Glutamatergic neuron (in vitro differentiated cells): ENCODE measurements at places on chromosomes 16 and 17. TPM values are rescaled to one million over a fixed set of nuclear protein-coding genes. Genes with fewer than 3 reads are reported as not detected.

Gene CDRT15L2
- total RNA-seq: not detected

Gene CALB2
- total RNA-seq: 0.39 TPM

Gene ITGAD
- total RNA-seq: not detected

DNA sequence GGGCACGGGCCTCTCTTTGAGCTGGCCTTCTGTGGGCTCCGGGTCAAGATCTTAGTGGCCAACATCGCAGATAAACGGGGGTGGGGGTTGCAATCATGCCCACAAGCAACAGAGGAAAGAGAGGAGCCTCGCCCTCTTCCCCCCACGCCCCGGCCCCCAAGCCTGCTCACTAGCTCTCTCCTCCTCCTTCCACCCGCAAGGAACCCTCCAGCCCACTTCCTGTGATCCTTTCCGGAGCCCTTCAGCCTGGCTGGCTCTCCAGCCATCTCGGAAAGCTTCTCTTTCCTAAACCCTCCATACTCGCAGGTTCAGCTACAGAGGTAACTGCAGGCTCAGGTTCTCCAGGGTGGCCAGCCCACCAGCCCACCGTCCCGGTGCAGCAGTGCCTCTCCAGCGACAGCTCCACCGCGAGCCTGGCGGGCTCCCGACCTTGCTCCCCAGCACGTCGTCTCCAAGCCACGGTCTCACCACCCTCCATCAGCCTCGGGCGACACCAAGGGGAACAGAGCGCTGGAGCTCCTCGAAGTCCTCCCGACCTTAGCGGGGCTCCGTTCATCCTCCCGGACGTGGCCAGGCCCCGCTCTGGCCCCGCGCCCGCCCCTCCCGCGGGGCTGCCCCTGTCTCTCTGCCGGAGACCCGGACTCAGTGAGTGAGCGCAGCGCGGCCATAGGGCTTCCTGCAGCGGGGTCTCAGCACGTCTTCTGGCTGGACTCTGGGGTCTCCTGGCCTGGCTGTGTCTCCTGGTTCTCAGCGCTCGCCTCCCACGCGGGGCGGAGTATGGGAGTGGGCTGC lies 12.9 kb upstream of the ODF4 start:
- H3K4me1 ChIP-seq: peaks cover 2% of the 10 kb centered on the region
- H3K27ac ChIP-seq: no peak overlapping the region
- H3K36me3 ChIP-seq: peaks cover 3% of the 10 kb centered on the region
- DNase-seq: peak; percentile 57
- peaks cover 3% of the 10 kb centered on the region for H3K27me3 ChIP-seq

- no peak overlapping the region for H3K27ac ChIP-seq
- H3K27me3 ChIP-seq: peaks cover 4% of the 10 kb centered on the region
- peaks cover 22% of the 10 kb centered on the region for H3K4me1 ChIP-seq
Observed at GRCh38 chr17:74437702-74438101, 5.8 kb downstream of the GPRC5C start.

Gene MRPL27
- 77.2 TPM for total RNA-seq

GRCh38 chr16:85850344-85850880 lies 48.5 kb upstream of the IRF8 start:
- no peak for DNase-seq
- H3K4me3 ChIP-seq: no peak overlapping the region
- no peaks in the 10 kb centered on the region for H3K36me3 ChIP-seq
- peaks cover 2% of the 10 kb centered on the region for H3K4me1 ChIP-seq
- H3K27me3 ChIP-seq: peaks cover 2% of the 10 kb centered on the region

- H3K4me1 ChIP-seq: no peaks in the 10 kb centered on the region
- DNase-seq: no peak
- H3K4me3 ChIP-seq: no peak overlapping the region
- no peaks in the 10 kb centered on the region for H3K36me3 ChIP-seq
- H3K27me3 ChIP-seq: no peaks in the 10 kb centered on the region
Observed at GRCh38 chr17:66312912-66313311, 10.5 kb downstream of the PRKCA start.

Gene SOCS7
- total RNA-seq: 33.3 TPM

Gene C16orf96
- total RNA-seq: 0.83 TPM

- H3K27ac ChIP-seq: no peak overlapping the region
- DNase-seq: no peak
- peaks cover 7% of the 10 kb centered on the region for H3K27me3 ChIP-seq
Observed at GRCh38 chr17:17406225-17406624, 70.6 kb upstream of the MED9 start.

GRCh38 chr17:29870836-29871465 lies 59.1 kb downstream of the SSH2 start:
- peak overlapping the region; percentile 21 for H3K4me3 ChIP-seq
- no peaks in the 10 kb centered on the region for H3K27me3 ChIP-seq
- peak overlapping the region; percentile 35 for H3K27ac ChIP-seq
- no peak for DNase-seq

DNA sequence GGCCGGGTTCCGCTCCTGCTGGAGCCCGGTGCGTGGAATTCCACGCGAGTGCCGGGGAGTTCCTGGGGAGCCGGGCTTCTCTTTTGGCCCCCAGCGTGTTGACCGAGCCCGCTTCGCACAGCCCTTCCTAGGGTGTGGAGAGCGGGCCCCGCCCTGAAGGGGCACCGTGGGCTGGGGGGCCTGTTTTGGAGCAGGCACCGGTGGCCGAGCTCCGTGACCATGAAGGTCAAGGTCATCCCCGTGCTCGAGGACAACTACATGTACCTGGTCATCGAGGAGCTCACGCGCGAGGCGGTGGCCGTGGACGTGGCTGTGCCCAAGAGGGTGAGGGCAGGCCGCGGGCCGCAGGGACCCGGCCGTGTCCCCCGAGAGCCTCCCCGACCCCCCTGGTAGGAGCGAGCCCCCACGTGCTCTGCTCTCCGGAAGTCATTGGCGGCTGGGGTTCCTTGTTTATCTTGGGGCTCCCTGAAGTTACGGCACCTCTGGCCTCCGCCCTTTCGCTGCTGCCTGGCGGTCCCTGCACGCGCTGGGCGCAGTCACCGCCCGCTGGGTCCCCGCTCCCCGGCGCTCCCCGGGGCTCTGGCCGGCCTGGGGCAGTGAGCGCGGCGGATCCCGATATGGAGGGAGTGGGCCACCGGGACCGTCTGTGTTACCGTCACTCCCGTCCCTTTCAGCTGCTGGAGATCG lies 528 bp downstream of the HAGHL start:
- H3K27ac ChIP-seq: no peak overlapping the region
- no peaks in the 10 kb centered on the region for H3K36me3 ChIP-seq
- no peaks in the 10 kb centered on the region for H3K4me1 ChIP-seq

DNA sequence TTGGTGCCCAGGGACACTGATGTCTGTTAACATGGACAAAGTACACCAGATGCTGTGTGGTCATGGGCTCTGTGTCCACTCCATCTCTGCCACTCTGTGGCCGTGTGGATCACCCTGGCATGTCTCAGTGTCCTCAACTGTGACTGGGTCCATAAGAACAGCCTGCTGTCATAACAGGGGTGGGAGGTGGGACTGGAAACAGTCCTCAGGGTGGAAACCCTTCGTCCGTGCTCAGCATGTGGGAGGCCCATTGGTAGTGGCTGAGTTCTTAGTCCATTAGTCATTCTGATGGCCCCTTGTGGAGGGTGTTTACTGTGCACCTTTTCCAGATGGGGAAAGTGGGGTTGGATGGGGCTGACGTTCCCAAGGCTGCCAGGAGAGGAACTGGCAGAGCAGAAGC lies 12.8 kb downstream of the FLYWCH2 start:
- no peak overlapping the region for H3K4me3 ChIP-seq
- no peak overlapping the region for H3K27ac ChIP-seq
- no peak for DNase-seq
- H3K27me3 ChIP-seq: no peaks in the 10 kb centered on the region

DNA sequence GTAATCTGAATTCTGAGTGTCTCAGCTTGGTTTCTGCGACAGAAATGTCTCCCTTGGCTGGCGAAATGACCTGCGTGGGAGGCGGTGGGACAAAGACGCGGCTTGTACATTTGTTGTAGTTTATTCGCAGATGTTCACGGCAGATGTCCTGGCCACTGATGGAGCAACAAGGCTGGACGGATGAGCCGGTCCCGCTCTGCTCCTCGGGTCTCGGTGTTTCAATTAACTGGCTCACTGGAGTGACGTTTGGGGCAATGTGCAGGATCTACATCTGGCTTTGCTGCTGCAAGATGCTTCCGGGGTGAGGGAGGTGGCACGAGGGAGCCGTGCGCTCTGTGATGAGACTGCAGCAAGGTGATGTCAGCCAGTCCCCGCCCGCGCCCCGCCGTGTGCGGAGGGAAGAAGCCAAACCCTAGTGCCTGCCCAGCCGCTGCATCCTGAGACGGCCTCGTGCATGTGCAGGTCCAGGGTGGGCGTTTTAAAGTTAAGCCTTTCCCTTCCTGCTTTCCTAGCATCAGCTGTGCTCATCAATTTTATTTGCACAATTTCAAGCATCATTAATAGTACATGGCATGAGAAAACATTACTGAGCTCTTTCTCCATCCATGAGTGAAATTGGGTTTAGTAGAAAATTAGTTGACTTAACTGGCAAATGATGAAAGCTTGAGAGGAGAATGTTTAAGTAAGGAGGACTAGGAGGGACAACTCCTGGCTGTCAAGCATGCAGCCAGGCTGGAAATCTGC lies 44.4 kb downstream of the MGAT5B start:
- peaks cover 24% of the 10 kb centered on the region for H3K4me1 ChIP-seq
- H3K27ac ChIP-seq: no peak overlapping the region
- H3K4me3 ChIP-seq: peak overlapping the region; percentile 13
- DNase-seq: no peak

- no peak overlapping the region for H3K27ac ChIP-seq
- peaks cover 4% of the 10 kb centered on the region for H3K36me3 ChIP-seq
- DNase-seq: no peak
- H3K4me3 ChIP-seq: no peak overlapping the region
- H3K27me3 ChIP-seq: peaks cover 5% of the 10 kb centered on the region
Observed at GRCh38 chr17:66675991-66676371, 158.9 kb upstream of the CACNG5 start.

Gene TLCD3A
- total RNA-seq: 9.4 TPM

- H3K27me3 ChIP-seq: no peaks in the 10 kb centered on the region
- no peaks in the 10 kb centered on the region for H3K36me3 ChIP-seq
- H3K4me1 ChIP-seq: no peaks in the 10 kb centered on the region
- no peak overlapping the region for H3K27ac ChIP-seq
- DNase-seq: no peak
Observed at GRCh38 chr16:59053911-59054310, 319.8 kb upstream of the GOT2 start.

- H3K4me3 ChIP-seq: no peak overlapping the region
- peak; percentile 14 for DNase-seq
- no peaks in the 10 kb centered on the region for H3K4me1 ChIP-seq
- no peaks in the 10 kb centered on the region for H3K36me3 ChIP-seq
- no peaks in the 10 kb centered on the region for H3K27me3 ChIP-seq
Observed at GRCh38 chr17:65794572-65794971, 233.1 kb upstream of the AXIN2 start.

DNA sequence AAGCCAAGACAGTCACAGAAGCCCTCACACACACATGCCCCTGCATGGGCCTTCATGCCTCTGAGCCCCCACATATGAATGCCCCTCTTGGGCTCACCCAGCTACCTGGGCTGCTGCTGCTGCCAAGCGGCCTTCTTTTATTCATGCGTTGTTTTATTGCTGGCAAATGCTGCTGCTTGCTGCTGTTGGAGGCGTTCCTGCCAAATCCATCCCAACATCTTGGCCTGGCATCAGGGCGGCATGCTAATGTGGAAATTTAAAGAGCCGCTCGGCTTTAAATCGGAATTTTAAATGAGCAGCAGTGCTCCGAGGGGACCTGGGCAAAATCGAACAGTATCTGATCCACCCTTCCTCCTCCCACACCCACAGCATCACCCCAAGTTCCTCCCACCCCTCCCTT lies 39.0 kb downstream of the NEUROD2 start:
- H3K4me1 ChIP-seq: peaks cover 3% of the 10 kb centered on the region
- peaks cover 8% of the 10 kb centered on the region for H3K27me3 ChIP-seq
- H3K27ac ChIP-seq: no peak overlapping the region
- peaks cover 21% of the 10 kb centered on the region for H3K36me3 ChIP-seq
- no peak overlapping the region for H3K4me3 ChIP-seq

DNA sequence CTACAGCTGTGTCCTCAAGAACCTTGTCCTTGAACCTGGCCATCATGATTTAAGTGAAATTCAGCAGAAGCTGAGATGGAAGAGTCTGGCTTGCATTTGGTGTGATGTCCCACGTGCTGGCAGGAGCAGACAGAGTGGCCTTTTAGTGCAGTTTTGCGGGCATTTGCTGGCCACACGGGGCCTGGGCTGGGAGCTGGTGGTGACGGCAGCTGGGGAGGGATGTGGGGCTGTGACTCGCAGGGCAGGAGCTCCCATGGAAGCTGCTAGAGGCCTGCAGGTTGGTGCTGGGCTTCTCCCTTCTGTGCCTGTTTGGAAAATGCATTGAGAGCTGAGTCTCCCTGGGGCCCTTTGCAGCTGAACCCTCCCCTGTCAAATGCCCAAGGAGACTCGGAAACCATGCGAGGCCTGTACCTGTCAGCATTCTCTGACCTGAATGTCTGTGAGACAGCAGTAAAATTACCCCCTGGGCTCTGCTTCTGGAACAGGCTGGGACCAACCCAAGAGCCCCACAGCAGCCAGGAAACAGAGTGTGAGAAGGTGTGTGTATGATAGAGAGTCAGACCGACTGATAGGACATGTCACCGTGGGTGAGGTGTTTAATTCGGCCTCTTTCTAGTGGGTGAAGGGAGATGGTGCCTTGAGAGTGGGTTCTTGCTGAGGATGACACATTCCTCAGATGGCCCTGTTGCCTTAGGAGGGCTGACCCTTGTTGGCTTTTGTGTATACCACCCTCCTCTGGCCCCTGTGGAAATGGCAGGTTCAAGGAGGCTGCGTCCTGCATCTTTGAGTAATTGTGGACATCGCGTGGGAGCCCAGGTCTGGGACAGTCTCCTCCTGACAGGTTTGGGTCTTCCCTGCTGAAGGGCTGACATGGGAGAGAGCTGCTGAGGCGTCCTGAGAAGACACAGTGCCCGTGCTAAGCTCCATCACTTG lies 145.5 kb downstream of the MSI2 start:
- peak overlapping the region; percentile 16 for H3K4me3 ChIP-seq
- H3K27ac ChIP-seq: peak overlapping the region; percentile 20
- no peaks in the 10 kb centered on the region for H3K36me3 ChIP-seq
- no peak for DNase-seq

DNA sequence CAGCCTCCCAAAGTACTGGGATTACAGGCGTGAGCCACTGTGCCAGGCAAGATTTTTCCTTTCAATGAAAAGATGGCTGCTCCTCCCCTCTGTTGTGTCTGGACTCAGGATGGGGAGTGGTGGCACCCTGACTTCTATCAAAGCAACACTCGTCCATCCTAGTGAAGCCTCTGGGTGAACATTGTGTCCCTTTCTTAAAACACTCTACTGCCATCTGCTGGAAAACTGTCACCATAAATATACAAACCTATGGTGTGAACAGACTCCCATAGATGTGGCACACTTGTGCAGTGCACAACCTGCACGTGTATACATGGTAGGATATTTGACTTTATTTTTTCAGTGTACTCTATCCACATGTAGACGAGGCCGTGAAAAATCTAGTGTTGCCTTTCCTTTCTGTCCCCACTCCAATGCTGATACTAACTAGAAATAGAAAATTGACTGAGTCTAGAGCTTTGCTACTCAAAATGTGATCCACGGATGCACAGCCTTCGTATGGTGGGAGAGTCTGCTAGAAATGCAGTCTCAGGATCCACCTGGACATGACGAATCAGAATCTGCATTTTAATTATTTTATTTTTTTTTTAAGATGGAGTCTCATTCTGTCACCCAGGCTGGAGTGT lies 55.9 kb upstream of the PLCG2 start:
- peaks cover 3% of the 10 kb centered on the region for H3K27me3 ChIP-seq
- peaks cover 2% of the 10 kb centered on the region for H3K4me1 ChIP-seq
- no peaks in the 10 kb centered on the region for H3K36me3 ChIP-seq
- no peak overlapping the region for H3K27ac ChIP-seq
- no peak for DNase-seq

Gene MSLN
- total RNA-seq: not detected
